HCEC 1CT (cell line): ENCODE measurements at places on chromosomes 16 and 17.

GRCh38 chr16:77868478-77868877 is 80.1 kb downstream of the VAT1L start:
- no peak for DNase-seq

DNA sequence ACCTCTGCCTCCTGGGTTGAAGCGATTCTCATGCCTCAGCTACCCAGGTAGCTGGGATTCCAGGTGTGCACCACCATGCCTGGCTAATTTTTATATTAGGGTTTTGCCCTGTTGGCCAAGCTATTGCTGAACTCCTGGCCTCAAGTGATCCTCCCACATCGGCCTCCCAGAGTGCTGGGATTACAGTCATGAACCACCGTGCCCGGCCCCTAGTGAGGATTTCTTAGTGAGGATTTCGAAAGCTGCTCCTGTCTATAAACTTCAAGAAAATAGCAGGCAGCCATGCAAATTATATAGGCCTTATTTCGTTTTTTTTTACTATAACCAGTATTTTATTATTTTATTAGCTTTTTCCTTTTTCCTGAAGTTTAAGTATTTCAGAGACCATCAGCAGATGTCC is 41.6 kb downstream of the EPN2 start:
- DNase-seq, result no peak

- peak; percentile 63 for DNase-seq
Measured at GRCh38 chr16:1182316-1182671, 29.4 kb downstream of the CACNA1H start.

DNA sequence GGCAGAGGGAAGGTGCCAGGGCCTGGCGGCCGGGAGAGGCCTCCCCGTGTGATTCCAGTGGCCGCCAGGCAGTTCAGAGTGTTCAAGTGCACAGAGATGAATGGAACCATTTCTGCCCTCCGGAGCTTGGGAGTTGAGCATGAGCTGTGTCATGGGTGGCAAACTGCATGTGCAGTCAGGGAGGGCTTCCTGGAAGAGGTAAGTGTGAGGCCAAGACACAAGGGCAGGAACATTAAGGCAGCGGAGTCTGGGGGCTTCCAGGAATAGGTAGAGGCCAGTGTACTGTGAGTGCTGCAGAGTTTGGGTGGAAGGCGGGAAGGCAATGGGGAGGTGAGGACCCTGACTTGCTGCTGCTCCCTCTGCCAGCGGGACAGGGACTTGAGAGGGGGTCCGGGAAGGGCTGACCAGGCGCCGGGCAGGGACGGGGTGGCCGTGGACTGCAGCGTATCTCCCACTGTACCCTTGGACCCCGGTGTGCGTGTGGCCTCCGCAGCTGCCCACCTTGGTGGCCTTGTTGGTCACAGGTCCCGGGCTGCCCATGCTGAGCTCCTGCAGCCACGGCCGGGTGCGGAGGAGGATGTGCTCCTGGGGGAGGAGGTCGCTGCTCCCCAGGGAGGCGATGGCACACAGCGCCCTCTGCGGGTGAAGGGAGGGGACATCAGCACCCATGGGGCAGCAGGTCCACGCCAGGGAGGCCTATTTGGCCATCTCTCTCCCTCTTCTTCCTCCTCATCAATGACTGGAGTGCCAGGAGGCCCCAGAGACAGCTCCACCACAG is 7.5 kb upstream of the CEP131 start:
- DNase-seq, result no peak

DNA sequence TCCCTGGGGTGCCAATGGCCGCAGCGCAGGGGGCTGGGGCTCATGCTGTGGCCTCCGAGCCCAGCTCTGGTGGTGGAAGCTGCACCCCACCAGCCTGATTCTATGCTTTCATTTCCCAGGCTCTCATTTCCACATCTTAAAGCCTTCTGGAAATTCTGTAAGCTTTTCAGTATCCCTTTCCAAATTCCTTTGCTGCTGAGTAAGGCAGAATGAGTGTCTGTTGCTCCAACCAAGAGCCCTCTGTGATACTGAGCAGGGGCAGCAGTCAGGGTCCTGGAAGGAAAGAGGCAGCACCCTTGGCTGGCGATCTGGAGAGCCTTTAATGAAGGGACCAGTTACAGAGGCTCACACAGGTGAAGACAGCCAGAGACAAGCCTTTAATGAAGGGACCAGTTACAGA is 79.5 kb upstream of the FOXF1 start:
- no peak for DNase-seq

DNA sequence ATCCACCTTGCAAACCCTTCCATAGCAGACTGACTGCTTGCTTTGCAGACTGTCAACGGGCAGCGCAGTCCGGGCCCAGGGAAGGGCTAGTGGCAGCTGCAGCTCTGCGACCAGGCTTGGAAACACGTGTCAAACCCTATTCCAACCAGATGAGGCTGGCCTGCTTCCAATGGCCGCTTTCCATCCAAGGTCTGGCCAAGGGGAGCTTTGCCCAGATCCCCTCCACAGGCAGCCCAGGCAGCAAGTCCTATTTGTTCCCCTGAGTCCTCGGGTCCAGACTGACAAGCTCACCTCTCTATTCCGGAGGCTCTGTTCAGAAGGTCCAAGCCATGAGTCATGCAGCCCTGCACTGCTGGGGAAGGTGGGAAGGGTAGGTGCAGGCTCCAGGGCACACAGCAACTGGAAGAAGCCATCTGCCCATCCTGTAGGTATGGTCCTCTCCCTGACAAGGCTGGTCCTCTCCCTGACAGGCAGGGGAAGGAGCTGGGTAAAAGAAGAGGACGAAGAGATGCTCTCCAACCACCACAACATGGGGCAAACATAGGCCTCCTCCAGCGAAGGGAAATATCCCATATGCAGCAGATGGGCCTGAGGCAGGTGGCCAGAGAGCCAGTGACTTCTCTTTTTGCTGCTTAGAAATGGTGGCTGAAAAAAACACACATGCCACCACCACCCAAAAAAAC is 22.6 kb upstream of the AXIN2 start:
- no peak for DNase-seq

GRCh38 chr16:15817446-15817845 is 39.4 kb downstream of the MYH11 start:
- DNase-seq, result no peak

DNA sequence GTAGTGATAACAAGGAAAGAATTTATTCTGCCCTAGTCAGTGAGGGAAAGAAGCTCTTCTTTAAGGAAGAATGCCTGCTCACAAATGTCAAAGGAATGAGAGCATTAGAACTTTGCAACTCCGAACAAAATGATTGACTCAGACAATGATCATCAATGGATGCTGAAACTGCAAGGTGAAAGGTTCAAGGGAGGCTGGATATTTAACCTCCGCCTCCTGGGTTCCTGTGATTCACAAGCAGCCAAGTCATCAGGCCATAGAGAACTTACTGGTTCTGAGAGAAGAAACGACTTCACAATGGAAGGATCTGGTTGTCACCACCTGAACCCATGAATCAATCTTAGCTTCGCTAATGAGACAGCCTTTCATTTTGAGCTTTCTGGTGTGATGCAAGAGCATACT is 16.0 kb upstream of the SCNN1B start:
- peak; percentile 97 for DNase-seq

GRCh38 chr17:57507828-57508227 is 237.3 kb downstream of the CCDC182 start:
- no peak for DNase-seq

DNA sequence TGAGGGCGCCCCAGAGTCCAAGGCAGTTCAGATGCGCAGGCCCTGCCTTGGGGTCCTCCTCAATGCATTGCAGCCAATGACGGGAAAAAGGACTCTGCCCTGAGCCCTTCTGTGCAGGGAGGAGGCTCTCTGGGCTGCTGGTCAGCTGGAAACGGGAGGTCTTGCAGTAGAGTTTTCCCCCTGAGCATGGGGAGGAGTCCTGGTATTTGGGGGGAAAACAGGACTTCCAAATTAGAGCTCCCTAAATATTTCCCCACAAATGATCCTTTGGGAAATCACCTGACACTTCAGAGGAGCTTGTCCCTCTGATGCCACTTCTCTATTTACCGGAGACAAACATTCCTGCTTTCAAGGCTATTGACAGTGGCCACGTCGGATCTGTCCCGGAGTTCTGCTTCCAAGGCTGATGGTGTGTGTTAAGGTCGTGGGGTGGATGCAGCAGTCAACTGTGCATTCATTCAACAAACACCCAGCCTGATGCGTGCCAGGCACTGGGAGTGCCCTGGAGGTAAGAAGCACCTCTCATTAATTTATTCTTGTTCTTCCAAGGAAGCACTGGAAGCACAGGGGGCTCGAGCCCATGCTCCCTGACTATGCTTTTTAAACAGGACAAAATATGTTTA is 73.0 kb upstream of the DNAH17 start:
- no peak for DNase-seq

DNA sequence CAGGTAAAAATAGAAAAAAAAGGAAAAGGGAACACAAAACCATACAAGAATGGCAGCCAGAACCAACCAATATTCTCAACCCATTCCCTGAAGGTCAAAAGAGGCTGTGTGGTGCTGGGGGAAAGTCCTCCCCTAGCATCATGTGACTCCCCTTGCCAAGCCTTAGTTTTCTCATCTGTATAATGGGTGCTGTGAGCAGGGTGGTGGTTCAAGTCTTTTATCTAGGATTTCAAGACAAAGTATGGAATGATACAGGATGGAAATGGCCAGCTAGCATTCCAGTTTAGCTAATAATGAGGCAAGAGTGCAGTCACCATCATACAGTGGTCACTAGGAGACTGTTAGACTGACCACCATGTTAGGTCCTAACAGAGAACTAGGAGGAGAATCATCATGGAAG is 20.7 kb downstream of the PSMB3 start:
- DNase-seq, result no peak

DNA sequence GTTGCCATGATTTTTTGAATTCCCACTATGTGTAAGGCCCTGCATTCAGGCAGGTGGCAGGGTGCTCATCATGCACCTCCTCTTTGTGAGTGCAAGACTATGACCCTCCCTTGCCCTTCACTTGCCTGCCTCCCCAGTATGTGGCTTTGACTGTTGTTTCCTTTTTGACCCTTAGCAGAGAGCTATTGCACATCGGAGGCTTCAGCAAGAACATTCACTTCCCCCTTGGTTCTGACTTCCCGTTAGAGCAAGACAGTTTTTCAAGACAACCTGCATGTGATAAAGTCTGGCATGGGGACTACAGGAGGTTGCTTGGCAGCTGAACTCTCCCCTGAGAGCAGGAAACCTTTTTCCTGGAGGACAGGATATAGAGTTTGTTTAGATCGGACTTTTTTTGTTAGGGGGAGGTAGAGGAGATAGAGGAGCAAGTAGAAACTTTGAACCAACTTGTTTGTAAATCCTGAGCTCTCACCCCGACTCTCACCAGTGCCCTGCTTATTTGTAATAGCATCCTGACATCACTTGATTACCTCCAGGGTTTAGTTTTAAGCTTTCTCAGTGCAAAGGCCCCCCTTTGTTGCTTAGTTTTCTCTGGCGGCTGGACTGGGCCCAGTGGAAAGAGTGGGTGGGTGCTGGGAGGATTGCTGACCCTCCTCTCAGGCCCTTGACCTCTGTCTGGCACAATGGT is 34.3 kb downstream of the LIMD2 start:
- DNase-seq, result no peak

GRCh38 chr17:58487589-58488427 is at the start of gene HSF5:
TSS of gene HSF5 (minus strand) at chr17:58488408. CDS start at chr17:58488274, 134 bp downstream.
- no peak for DNase-seq

DNA sequence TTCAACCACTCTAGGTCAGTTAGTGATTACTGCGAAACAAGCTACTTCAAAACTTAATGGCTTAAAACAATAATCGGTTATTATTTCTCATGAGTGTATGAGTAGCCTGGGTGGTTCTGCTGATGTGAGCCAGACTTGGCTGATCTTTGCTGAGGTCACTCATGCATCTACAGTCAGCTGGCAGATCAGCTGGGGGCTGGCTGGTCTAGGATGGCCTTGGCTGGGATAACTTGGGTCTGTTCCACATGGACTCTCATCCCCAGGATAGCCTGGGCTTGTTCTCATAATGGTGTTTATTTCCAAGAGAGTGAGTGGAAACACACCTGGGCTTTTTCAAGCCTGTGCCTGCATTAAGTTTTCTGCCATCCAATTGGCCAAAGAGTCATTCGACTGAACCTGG is 13.0 kb downstream of the CCDC182 start:
- DNase-seq, result no peak

DNA sequence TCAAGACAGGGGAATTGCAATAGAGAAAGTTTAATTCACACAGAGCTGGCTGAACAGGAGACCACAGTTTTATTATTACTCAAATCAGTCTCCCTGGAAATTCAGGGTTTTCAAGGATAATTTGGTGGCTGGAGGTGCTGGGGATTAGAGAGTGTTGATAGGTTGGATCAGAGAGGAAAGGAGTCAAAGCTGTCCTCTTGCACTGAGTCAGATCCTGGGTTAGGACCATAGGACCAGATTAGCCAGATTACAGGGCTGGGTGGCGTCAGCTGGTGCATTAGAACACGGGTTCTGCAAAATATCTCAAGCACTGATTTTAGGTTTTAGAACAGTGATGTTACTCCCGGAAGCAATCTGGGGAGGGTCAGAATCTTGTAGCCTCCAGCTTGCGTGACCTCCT is 1.8 kb upstream of the NSMCE1 start:
- DNase-seq, result no peak

GRCh38 chr17:15048381-15048780 is 216.7 kb downstream of the PMP22 start:
- no peak for DNase-seq

GRCh38 chr16:81707411-81708265 is 71.5 kb upstream of the PLCG2 start:
- peak; percentile 50 for DNase-seq

- DNase-seq, result no peak
Measured at GRCh38 chr17:33369149-33369548, 76.1 kb upstream of the ASIC2 start.

DNA sequence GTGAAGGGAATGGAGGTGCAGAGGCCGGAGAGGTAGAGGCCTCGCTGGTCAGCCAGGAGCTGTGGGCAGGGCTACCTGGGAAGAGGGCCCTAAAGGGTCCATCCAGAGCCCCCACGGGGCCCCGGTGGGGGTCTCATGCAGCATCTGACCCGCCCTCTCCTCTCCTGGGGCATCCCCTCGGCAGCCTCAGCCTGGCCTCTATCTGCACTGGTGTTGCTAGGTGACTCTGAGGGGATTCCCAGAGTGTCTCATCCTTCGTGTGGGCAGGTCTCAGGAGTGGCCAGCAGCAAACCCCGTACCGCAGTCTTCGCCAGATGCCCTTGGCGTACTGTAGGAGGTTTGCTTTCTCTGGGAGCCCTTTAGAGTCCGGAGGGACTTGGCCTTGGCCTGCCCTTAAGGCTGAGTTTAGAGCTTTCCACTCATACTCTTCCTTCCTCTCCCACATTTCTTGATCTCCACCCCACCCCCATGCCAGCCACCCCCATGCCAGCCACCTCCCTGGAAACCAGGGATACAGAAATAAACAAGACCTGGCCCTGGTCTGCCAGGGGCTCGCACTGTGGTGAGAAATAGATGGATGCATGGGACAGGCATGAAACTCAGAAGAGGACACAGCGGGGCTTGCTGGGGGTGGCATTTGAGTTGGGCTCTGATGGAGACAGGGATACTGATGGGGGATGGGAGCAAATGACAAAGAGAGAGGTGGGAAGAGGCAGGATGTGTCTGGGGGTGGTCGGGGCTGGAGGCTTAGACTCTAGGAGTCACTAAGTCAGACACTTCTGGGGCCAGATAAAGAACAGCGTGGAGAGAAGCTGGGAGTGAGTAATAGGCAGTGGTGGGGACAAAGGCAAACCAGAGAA is 9.9 kb downstream of the SLC5A10 start:
- no peak for DNase-seq
